NK-92 treated with Interleukin-12 subunit alpha and Interleukin-12 subunit beta, amount 100 ng/mL, for 24 hours (cell line): ENCODE measurements at places on chromosomes 6 and 20.
A peak's percentile ranks its signal among the peaks of the same experiment; 100 is the strongest.

DNA sequence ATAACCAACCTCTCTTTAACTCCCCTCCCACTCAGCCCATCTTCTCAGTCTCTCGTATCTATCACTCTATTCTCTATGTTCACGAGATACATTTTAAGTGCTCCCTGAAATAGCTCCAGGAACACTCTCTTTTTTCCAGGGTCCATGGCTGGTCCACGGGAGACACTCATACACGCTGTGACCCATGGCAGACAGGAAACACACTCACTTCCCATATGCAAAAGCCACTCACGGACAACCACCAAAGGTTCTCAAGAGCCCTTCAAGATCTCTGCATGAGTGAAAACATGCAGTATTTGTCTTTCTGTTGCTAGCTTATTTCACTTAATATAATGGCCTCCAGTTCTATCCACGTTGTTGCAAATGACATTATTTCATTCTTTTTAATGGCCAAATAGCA lies 71.4 kb upstream of the PCSK2 start:
- DNase-seq, result no peak

GRCh38 chr6:138719744-138720143 lies 53.8 kb upstream of the CCDC28A start:
- DNase-seq, result no peak

GRCh38 chr20:56423211-56423610 lies 11.2 kb downstream of the CASS4 start:
- DNase-seq, result no peak

DNA sequence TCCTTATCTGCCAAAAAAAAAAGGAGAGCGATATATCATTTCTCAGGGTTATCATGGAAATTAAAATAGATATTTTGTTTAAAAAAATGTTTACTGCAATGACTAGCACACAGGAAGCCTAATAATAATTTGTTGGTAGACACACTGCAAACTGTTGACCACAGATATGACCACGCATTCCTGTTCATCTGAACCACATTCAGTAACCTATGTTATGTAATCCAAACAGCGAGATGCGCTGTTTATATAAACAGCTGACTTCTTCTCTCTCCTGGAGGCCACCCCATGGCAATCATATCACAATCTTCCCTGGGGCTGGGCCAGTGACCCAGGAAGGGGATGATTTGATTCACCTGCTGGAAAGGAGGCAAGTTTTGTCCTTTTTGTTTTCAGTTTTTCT lies 129.3 kb upstream of the UST start:
- DNase-seq, result no peak

- DNase-seq, result no peak
Observed at GRCh38 chr6:151276112-151276740, 36.5 kb downstream of the AKAP12 start.

GRCh38 chr20:15831201-15831600 lies 742.0 kb downstream of the KIF16B start:
- DNase-seq, result no peak

- no peak for DNase-seq
Observed at GRCh38 chr20:53654932-53655624, 61.4 kb upstream of the ZNF217 start.

DNA sequence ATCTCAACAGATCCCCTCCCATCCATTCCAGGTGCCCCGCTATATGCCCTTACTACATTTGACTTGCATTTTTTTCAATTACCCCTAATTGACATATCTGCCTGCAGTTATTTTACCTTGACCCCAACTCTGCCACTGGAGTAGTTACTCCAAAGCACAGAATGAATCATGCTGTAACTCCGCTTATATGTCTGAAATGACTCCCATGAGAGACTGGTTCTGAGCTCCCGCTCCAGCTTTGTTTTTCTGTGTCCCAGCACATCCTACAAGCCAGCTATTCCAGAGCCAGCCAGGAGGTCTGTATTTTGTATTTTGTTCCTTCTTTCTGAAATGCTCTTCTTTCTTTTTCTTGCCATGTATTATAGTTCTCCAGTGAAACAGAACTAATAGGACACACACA lies 10.9 kb upstream of the NOX3 start:
- no peak for DNase-seq

- peak; percentile 50 for DNase-seq
Observed at GRCh38 chr6:75602246-75603105, 796 bp downstream of the SENP6 start.

DNA sequence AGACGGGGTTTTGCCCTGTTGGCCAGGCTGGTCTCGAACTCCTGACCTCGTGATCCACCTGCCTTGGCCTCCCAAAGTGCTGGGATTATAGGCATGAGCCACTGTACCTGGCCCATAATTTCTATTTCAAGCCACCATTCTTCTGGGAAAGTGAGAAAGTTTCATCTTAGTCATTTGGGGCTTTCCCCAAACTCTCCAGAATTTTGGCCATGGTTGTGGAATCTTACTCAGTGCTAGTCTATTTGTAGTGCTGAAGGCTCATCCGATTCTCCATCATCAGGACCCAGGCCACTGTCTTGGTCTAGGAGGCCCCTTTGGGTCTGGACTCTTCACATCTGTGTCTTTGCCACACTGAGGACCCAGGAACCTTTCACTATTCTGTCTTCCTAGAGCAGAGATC lies 164.9 kb downstream of the EYA2 start:
- DNase-seq, result no peak

GRCh38 chr6:48701572-48701971 lies 590.6 kb upstream of the PTCHD4 start:
- no peak for DNase-seq

GRCh38 chr6:160221423-160221822 lies 37.2 kb downstream of the SLC22A2 start:
- no peak for DNase-seq

GRCh38 chr20:23225407-23226060 lies 125.1 kb upstream of the NXT1 start:
- DNase-seq, result peak; percentile 38
